ENCODE measurements at places on chromosomes 6 and 20.

DNA sequence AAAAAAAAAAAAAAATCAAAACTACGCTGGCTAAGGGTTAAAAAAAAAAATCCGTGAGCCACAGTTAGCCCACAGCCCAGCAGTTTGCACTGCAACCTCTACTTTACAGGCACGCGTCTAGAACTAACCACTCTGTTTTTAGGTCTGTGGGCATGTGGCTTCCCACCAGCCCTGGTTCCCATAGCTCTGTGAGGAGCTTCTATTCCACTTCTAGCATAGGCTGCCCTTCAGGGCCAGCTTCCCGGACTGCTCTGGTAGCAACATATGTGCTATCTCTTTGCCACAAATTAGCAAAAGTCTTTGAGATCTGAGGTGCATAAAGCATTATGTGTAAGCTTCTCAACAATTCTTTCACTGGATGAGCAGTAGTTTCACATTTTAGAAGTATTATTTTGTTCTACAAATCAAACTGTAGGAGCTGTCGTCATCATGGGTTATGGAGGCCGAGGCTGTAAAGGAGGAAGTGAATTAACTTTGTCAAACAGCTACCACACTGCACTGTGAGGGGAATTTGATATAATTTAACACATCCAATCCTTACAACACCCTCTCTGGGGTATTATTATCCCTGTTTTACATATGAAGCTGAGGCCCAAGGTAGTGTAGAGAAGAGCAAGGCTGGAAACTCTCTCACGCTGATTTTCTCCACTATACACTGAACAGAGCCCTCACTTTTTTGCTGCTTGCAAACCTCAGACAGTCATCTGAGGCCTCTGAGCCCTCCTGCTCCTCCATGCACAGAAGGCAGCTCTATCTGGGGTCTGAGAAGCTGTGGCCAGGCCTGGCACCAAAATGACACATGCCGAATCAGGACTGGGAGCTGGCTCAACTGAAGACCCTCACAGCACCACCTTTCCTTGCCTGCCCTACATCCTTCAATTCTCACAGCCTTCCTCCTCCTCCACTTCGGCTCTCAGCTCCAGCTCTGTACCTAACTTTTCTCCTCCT lies 35.4 kb downstream of the MAN1A1 start:
- DNase-seq: no peak

DNA sequence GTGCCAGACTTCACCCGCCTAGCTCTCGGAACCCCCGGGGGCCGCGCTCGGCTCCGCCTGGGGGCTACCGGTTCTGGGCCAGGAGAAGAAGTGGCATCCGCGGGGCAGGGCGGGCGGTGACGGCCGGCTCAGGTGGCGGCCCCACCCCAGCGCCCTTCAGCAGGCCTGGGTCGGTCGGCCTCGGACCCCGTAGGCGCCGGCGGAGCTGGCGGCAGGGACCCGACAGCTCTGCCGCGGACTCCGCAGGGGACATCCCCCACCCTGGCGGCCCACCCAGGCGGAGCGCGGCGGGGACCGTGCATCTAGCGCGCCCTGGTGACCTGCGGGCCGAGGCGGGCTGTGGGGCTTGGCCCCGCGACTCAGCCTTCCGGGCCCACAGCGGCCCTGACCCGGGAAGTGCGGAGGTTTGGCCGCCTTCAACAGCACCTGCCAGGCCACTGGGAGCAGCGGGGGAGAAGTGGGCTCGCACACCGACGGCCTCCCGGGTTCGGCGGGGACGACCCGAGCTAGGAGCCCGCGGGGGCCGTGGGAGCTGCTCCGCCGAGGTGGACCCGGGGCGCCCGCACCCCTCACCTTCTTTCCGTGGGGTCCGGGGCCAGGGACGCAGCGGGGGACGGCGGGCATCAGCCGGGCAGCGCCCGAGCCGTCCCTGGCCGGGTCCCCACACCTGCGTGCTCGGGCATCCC lies 87.1 kb downstream of the TMEM242 start:
- DNase-seq: no peak

DNA sequence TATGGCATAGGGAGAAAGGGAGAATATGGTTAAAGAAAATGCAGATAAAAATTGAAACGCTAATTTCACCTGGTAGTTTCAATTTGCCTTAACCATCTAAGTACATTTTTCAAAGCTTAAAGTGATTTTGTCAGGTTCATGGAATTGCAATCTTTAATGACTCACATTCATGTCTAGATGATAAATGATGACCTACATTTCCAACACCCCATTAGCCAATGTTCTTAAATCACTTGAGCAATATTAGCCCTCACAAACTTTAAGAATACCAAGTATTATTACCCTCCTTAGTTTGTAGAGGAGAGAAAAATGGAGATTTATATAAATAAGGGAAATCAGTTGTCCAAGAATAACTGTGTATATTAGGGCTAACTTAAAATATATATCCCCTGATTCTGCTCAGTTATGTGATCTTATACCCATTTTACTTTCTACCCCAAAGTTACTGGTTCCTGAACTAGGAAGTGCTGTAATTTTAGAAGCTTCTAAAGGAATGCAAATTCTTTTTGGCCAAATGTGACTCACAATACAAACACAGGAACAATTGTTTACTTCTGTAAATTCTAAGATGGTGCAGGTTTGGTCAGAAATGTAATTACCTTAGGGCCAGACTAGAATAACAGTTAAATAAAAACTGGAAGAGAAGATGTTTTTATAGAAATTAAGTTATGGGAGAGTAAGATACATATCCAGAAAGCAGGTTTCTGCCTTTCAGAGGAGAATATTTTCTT lies 34.5 kb downstream of the TPBG start:
- no peak for DNase-seq

DNA sequence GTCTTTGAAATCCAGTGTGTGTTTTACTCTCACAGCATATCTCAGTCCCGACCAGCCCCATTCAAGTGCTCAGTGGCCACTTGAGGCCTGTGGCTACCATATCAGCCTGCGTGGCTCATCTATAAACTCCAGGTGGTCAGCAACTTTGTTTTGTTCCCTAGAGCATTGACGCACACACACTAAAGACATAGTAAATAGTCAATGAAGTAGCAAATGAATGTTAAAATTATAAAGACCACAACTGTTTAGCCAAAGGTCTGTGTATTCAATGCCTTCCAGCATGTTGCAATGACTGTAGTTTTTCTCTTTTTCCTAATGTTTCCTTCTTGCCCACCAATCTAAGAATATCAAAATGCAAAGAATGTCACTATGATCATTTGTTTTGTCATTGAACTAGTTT lies 238.2 kb upstream of the ZNF217 start:
- DNase-seq: no peak

GRCh38 chr20:35360033-35360432 lies 51.7 kb downstream of the UQCC1 start:
- DNase-seq: no peak

- DNase-seq: no peak
These were observed at the start of gene MATN4 for GRCh38 chr20:45308117-45308778. Gene MATN4, minus strand, starts transcription at chr20:45308299. Its CDS starts 2,717 bp downstream, at chr20:45305582.

- DNase-seq: no peak
These were observed 226.9 kb downstream of the TBC1D7 start for GRCh38 chr6:13101409-13101808.

GRCh38 chr6:26284537-26285142 lies 80.4 kb upstream of the BTN3A2 start:
- DNase-seq: peak; percentile 33

DNA sequence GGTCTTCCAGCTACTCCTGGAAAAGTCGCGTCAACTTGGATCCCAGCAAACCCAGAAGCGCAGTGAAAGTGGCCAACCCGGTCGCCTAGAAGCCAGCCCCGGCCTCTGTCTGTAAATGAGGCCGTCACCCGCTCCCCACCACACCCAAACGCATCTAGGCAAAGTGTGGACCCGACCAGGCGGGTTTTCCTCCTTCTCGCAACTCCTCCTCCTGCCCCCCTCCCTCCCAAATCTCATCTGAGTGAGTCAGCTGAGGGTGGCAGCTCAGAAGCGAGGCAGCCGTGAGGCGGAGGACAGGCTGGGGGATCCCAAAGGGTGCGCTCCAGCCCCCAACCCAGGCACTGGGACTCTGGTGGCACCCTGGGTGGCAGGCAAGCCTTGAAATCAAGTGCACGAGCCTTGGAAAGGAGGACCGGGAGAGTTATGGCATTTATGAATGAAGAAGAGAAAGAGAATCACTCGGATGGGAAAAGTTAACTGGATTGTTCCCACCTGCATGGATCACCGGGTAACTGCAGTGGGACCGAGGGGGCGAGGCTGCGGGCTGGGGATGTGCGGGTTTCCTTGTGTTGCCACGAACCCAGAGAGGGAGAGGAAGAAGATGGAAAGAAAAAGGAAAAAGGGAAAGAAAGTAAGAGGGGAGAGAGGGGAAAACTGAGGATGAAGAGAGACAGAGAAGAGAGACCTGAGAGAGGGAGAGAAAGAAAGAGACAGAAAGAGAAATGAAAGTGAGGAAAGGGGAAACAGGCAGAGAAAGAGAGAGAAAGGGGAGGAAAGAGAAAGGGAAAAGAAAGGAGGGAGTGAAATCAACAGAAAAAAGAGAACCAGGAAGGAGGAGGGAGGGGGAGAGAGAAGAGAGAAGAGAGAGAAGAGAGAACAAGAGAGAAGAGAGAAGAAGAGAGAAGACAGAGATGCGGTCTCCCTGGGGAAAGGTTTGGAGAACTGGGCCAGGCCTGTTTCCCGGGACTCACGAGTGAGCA lies at the start of gene APCDD1L:
APCDD1L (minus strand) TSS at position 167 of the 980 bp plus-strand sequence. CDS start 692 bp downstream, outside the sequence.
- DNase-seq: no peak

GRCh38 chr6:137892271-137892708 lies 25.2 kb downstream of the TNFAIP3 start:
- DNase-seq: no peak

GRCh38 chr6:25504661-25505060 lies 147.4 kb upstream of the SCGN start:
- DNase-seq: no peak

DNA sequence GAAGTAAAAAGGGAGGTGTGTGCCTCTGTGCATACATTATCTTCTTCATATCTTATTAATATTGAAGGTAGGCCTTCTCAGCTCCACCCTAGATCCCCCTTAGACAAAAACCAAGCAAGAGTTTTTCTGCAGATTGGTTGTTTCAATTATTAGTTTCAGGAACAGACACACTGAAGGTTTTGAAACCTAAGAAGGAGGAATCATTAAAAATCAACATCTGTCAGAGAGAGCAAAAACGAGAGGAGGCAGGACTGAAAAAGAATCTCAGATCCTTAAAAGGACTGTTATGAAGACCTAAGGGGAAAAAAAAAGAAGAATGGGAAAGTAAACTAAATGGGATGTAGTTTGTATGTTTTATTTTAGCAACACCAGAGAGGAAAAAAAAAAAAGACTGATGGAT lies 560.8 kb upstream of the JAG1 start:
- no peak for DNase-seq

GRCh38 chr20:4099905-4100675 lies 84.7 kb upstream of the RNF24 start:
- no peak for DNase-seq

- no peak for DNase-seq
These were observed 39.8 kb downstream of the SRSF3 start for GRCh38 chr6:36633915-36634314.
